ENCODE measurements at places on chromosomes 4 and X.

GRCh38 chr4:5842456-5842855 is 50.4 kb downstream of the CRMP1 start:
- DNase-seq = no peak

- peak; percentile 31 for DNase-seq
Measured at GRCh38 chr4:25552580-25553271, 102.9 kb upstream of the SLC34A2 start.

GRCh38 chrX:117978402-117978801 is 138.2 kb downstream of the KLHL13 start:
- no peak for DNase-seq

DNA sequence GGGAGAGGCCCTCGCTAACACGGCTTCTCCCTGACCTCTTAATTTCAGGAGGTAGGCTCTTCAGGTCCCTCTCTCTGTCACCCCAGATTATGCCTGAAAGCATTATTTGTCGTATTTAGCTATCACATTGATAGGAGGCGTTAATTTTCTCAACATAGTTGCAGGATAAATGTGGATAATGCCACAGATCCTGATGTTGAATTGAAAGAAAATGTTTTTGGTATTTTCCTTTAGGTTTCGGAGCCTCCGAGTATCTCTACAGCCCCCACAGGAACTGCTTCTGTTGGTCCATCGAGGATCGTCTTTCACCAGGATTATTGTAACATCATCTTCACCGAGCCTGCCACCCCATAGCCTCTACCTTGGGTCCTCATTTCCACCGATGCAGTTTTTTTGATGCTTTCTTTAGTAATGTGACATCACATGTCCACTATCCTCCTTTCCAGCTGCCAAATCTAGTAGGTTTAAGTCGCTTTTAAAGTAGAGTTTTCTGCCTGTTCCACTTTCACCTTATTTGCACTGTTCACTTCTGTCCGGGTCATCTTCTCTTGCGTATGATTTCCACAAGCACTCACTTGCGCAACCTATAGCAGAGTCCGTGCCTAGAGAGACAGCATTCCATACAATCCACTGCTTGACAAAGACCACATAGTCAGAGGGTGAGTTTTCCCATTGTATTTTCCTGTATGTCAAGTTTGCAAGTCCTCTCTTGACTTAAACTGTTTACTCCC is 665 bp downstream of the TIGD2 start:
- peak; percentile 24 for DNase-seq

DNA sequence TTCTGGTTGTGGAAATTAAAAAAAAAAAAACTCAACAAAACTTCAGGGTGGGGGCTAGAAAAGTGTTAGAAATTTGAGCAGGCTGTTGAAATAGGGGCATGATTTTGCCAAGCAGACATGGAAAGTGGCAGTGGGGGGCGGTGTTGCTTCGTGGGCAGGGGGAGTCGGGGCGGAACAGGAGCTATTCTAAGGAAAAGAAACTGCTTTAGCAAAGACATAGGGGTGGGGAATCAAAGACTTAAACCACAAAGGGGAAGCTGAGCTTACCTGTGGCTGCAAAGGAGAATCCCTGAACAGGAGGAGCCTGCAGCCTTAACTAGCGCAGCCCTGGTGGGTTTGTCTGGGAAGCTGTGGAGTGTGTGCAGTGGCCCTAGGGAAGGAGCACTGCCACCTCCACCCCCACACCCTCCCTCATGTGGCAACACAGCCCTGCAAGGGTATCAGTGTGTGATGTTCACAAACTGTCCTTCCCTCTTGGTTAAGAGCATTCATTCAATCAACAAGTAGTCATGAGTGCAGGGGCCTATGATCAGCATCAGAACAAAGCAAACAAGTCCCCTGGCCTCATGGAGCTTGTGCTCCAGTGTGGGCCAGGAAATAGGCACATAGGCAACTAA is 20.5 kb downstream of the SEL1L3 start:
- DNase-seq = no peak

DNA sequence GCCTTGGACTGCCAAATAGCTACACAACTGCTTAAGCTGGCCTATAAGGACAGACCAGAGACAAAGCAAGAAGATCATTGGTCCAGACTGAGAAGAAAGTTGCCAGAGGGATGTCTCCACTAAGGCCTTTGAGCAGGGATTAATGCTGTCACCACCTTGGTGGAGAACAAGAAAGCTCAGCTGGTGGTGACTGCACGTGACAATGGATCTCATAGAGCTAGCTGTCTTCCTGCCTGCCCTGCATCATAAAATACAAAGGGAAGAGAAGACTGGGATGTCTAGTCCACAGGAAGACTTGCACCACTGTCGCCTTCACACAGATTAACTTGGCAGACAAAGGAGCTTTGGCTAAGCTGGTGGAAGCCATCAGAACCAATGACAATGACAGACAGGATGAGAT is 40.5 kb upstream of the FAM120C start:
- DNase-seq = no peak

Data from AG20443 (cell line).